ENCODE measurements at places on chromosomes 13 and 19.
A peak's percentile ranks its signal among the peaks of the same experiment; 100 is the strongest.

DNA sequence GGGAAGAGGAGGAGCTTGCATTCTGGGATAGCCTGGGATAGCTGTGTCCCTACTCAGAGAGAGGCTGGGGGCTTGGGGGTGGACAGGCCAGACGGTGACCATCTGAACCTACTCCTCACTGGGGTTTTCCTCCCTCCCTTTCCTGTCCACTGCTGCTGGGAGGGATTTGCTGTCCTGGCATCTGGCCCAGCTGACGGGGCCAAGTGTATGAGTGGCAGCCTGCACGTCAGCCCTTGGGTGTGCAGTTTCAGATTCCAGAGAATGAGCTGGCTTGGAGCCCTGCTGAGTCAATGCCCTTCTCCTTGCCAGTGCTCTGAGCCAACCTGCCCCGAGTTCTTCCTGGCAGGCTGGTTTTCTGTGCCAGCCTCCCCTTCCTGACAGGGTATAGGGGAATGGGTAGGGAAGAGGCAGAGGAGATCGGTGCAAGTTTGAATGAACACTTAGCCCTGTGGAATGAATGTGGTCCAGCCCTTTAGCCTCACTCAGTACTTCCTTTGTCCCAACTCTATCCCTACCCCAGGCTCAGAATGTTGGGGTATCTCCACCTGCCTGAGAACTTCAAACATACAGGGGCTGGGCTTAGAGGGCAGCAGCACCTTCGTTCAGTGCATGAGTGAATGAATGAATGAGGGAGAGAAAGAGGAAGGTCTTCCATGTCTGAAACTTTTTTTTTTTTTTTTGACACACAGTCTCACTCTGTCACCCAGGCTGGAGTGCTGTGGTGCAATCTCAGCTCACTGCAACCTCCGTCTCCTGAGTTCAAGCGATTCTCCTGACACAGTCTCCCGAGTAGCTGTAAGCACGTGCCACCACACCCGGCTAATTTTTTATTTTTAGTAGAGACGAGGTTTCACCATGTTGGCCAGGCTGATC, 1.8 kb upstream of the ANGPTL4 start:
- peak; percentile 44 for DNase-seq

GRCh38 chr19:41691268-41691970, 3.3 kb upstream of the CEACAM7 start:
- peak; percentile 7 for DNase-seq

GRCh38 chr13:97057176-97057575, 62.9 kb upstream of the OXGR1 start:
- no peak for DNase-seq

GRCh38 chr19:33152176-33152575, 20.3 kb downstream of the WDR88 start:
- DNase-seq, result peak; percentile 10

- no peak for DNase-seq
Observed at GRCh38 chr13:45711951-45712350, 9.8 kb downstream of the CBY2 start.

DNA sequence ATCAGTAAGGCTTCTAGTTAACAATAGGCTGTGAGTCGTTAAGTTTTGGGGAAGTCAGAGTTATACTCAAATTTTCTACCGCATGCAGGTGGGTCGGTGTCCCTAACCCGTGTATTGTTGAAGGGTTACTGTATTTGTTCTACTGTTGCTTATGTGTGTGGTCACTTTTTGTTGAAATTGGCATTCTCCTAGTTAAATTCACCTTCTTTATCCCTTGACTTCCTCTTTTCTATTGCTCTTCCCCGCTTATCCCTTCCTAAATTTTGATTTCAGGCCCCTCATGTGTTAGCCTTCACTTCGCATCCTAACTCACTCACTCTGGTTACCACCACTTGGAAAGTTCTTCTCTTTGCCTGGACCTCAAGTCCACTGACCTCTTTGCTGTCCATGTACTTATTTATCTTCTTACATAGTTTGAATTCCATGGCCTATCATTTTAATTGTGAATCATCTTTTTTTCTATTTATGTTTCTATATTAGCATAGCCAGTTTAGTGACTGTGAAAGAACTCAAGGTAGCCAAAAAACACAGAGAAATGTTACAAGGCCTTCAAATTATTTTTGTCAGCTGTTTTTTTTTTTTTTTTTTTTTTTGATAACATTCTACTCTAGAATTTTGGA, 52.9 kb downstream of the NDFIP2 start:
- DNase-seq, result peak; percentile 10

- no peak for DNase-seq
Observed at GRCh38 chr19:9467161-9467560, 31.3 kb downstream of the ZNF560 start.

GRCh38 chr19:3276341-3276799, 51.9 kb downstream of the CELF5 start:
- DNase-seq, result no peak

- peak; percentile 93 for DNase-seq
Observed at GRCh38 chr19:7535047-7535997, at the start of gene PNPLA6. PNPLA6 (plus strand) TSS chr19:7535717; CDS start chr19:7535789, 72 bp downstream.

- no peak for DNase-seq
Observed at GRCh38 chr13:23202383-23202782, 21.6 kb downstream of the SGCG start.

DNA sequence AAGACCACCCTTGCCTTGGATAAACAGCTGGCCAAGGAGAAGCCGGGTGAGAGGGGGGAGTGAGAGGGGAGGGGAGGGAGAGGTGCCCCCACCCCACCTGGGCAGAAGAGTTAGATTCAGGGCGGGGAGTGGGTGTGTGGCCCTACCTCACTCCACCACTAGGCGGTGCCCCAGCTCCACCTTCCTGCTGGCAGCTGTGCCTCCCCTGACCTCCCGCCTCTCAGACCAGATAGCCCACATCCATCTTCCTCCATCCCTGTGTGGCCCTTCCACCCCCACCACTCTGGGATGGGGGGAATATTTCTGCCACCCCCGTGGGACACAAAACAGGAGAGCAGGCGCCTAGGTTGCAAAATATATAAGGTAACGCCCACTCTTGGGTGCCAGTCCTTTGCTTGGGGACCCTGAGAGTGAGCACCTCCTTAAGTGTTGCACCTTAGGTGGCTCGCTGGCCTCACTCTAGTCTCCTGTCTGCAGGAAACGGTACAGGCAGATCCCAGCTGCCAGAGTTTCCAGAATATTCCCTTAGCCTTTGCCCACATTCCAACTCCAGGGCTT, 13.8 kb upstream of the EHD2 start:
- DNase-seq, result peak; percentile 82

- DNase-seq, result no peak
Observed at GRCh38 chr19:46297700-46298478, 1.0 kb downstream of the HIF3A start.

DNA sequence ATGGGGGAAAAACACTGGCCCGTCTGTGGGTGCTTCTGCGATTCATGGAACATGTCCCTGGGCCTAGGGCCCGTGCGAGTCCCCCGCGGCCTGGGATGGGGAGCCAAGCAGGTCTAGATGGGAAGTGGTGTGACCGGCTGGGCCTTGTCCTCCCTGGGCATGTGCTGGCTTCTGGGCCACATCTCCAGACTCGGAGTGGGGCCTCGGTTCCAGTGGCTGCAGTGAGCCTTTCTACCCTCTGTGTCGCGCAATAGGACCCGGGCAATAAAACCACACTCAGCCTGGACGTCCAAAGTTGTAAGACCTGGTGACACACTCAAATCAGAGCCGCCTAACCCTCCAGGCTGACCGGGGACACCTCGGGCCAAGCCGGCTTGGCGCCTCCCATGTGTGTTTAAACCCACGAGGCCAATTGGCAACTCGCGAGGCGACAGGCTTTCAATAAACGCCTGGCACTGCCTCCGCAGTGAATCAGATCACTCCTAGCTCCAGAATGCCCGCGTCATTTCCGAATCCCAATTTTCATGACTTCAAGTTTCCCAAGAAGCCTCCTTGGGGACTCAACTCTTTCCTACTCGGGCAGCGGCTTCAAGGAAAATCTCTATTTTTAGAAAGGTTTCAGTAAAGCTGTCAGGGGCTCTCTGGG, 57.3 kb downstream of the KLF2 start:
- DNase-seq, result no peak

GRCh38 chr13:73129023-73129422, 70.2 kb downstream of the KLF5 start:
- DNase-seq, result no peak

DNA sequence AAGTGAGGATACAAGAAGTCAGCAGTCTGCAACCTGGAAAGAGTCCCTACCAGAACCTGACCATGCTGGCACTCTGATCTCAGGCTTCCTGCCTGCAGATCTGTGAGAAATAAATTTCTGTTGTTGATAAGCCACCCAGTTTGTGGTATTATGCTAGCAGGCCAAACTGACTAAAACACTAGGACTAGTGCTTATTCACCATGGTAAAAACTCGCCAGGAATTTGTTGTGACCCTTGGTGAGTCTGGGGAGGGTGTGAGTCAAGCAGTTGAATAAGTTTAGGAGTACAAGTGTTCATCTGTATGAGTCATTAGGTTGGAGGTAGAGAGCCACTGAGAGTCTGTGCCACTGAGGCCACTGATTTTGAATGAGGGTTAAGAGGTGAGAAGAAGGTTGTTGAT, 3.6 kb downstream of the ZIK1 start:
- DNase-seq, result no peak

GRCh38 chr13:98917116-98917515, 60.7 kb downstream of the DOCK9 start:
- DNase-seq, result no peak

- no peak for DNase-seq
Observed at GRCh38 chr19:30310602-30311263, 61.5 kb upstream of the ZNF536 start.

GRCh38 chr19:410243-410781, 1.4 kb upstream of the C2CD4C start:
- no peak for DNase-seq

- DNase-seq, result peak; percentile 43
Observed at GRCh38 chr13:106083620-106084350, 451.7 kb downstream of the EFNB2 start.

- no peak for DNase-seq
Observed at GRCh38 chr19:50833117-50833801, at the start of gene KLK15. KLK15 (minus strand) TSS chr19:50833574; CDS start chr19:50831492, 2,082 bp downstream.

DNA sequence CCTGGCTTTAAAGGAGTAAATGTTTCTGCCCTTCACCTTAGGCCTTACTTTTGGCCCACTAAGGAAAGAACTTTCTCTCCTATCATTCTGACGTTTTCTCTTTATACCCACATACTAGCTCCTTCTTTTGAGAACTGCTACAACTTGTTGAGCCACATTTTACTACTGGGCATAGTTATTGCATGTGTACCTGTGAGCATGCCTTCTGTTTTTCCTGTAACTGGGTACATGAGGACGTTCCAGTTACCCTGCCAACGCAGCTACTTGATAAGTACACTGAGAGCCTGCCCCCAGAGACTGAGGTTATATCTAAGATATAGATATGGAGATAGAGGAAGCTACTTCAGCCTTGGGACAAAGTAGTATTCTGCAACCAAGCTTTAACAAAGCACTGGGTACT, 3.5 kb downstream of the CCDC169 start:
- peak; percentile 19 for DNase-seq

DNA sequence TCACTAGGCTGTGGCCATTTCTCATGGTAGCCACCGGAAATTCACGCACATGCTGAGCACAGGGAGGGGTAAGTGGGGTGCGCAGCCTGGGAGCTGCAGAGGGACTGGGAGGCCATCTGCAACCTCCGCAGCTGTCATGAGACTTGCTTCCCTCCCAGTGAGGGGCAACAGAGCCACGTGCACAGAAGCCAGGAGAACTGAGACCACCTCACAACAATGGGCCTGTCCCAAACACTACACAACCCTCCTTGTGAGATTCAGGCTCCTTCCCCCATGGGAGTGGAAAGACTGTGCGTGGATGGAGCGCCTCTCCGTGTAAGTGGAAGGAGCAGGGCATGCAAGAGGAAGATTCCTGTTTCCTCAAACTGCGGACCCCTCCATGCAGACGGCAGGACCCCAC, 8.8 kb downstream of the C3 start:
- DNase-seq, result no peak

DNA sequence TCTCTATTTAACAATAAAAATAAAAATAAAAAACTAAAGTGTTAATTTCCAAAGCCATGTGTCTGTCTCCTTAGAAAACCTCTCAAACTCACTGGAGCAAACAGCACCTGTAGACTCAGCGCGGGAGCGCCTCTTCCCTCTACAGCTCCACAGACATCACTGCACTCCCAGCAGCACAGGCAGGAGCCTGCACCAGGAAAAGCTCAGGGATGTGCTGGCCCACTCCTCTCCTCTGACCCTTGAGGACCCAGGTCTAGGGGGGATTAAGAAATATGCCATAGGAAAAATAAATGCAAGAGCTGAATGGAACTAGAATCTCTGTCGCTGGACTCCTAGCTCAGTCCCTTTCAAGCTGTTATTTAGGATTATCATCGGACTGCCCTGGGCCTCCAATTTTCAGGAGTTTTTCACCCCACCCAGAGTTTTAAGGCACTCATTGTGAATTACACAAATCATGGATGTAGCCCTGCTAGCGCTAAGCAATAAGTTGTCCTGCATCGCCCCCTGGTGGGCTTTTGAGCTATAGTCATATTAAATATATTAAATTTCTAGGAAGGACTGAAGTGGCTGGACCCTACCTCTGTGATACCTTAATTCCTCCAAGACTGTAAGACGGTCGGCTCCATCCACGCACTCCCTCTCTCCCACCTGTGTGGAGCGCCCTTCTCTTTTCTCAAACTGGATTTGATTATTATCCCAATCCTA, 333.9 kb downstream of the UQCRFS1 start:
- peak; percentile 66 for DNase-seq

- peak; percentile 26 for DNase-seq
Observed at GRCh38 chr13:99431927-99432608, 69.2 kb upstream of the TM9SF2 start.

- DNase-seq, result no peak
Observed at GRCh38 chr13:48496271-48497161, 36.4 kb downstream of the RCBTB2 start.

- DNase-seq, result no peak
Observed at GRCh38 chr13:73667756-73668155, 466.4 kb downstream of the KLF12 start.

GRCh38 chr13:75864718-75865117, 228.6 kb downstream of the LMO7 start:
- no peak for DNase-seq

DNA sequence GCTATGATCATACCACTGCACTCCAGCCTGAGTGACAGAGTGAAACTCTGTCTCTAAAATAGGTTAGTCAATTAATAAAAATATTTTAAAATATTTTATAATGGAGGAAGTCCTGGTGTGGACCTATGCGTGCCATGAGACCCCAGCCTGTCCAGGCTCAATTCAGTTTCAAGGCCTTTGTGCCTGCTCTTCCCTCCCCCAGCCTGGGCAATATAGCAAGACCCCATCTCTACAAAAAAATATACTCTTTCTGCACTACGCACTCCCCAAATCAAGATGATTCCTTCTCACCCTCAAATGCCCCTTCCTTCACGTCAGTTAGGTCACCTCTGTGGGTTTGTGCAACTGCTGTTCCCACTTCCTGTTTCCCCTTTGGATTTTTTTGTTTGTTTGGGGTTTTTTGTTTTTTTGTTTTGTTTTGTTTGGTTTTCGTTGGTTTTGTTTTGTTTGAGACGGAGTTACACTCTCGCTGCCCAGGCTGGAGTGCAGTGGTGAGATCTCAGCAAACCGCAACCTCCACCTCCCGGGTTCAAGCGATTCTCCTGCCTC, 1.4 kb upstream of the HSH2D start:
- DNase-seq, result peak; percentile 56

Data from NB4 (cell line).